Vein endothelial cell (primary cell): ENCODE measurements at places on chromosomes 7 and 10. TPM values are rescaled to one million over a fixed set of nuclear protein-coding genes. Genes with fewer than 3 reads are reported as not detected.

JAKMIP3 gene
- total RNA-seq: 0.10 TPM in 1 of 2 replicates, not detected in the other

APBB1IP gene
- not detected in 2 replicates for total RNA-seq

FGFBP3 gene
- total RNA-seq: 0.29 and 0.65 TPM in 2 replicates

NPY gene
- not detected in 2 replicates for total RNA-seq

IRF5 gene
- total RNA-seq: 0.65 and 0.67 TPM in 2 replicates
